ENCODE measurements at places on chromosomes 16 and 17.

- no peak for DNase-seq
These were observed 2.7 kb upstream of the SPG7 start for GRCh38 chr16:89505204-89506112.

GRCh38 chr17:13365331-13365730 lies 236.4 kb downstream of the HS3ST3A1 start:
- DNase-seq, result no peak

DNA sequence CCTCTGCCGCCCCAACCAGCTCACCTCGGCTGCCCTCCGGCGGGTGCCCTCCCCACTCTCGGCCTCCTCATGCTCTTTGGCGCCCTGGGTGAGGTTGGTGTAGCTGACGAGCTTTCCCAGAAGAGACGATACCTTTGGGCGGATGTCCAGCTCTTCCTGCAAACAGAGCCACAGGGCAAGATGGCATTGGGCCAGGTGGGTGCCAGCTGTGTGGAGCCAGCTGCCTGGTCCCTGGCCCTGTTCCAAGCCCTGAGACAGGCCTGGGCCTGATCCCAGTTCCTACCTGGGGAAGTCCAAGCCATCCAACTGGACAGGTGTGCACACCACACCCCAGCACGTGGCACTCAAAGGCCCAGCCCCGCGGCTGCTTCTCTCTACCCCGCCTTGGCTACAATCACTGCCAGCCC lies 6.9 kb downstream of the SLC12A4 start:
- DNase-seq, result no peak

DNA sequence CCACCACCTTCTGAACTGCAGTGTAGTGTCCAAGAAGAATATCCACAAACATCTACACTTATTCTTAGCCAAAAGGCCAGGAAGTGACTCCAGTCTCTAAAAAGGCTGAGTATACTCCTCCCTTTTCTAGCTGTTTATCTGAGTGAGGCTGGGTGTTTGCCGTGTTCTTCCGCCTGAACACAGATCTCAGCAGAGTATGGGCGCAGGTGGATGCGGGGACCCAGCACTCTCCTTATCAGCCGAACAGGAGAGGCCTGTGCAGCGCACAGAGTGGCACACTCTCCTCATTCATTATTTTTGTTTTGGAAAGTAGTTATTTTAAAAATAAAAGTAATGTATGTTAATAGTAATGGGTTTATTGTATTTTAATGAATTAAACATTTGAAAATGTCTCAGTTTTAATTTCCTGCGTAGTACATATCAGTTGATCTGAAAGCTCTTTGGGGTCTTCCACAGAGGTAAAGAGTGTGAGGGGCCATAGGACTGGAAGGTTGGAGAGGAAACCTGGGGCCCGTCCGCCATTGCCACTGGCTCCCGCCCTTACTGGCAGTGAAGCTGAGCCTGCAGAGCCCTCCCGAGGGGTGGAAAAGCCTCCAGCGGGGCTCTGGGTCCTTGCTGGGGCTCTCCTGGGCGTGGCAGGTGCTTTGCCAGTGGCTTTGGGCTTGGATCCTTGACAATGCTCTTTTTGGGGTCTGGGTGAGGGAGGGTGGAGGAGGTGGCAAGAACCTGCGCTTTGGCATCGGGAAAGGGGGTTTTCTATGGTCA lies 53.8 kb downstream of the PDPK1 start:
- no peak for DNase-seq

GRCh38 chr17:37824534-37825485 lies 80.0 kb upstream of the HNF1B start:
- no peak for DNase-seq

DNA sequence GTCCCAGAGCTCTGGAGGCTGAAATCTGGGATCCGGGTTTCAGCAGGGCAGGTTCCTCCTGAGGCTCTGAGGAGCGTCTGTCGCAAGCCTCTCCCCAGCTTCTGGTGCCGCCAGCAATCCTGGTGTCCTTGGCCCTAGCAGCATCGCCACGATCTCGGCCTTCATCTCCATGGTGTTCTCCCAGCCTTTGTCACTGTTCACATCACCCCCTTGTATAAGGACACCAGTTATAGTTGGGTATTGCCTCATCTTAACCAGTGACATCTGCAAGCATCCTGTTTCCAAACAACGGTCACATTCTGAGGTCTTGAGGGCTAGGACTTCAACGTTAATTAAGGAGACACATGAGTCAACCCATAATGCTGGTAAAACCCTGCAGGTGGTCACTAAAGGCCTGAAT lies 2.8 kb upstream of the PPP1R27 start:
- DNase-seq, result no peak

GRCh38 chr16:38941-39892 lies 14.2 kb downstream of the POLR3K start:
- DNase-seq, result no peak

DNA sequence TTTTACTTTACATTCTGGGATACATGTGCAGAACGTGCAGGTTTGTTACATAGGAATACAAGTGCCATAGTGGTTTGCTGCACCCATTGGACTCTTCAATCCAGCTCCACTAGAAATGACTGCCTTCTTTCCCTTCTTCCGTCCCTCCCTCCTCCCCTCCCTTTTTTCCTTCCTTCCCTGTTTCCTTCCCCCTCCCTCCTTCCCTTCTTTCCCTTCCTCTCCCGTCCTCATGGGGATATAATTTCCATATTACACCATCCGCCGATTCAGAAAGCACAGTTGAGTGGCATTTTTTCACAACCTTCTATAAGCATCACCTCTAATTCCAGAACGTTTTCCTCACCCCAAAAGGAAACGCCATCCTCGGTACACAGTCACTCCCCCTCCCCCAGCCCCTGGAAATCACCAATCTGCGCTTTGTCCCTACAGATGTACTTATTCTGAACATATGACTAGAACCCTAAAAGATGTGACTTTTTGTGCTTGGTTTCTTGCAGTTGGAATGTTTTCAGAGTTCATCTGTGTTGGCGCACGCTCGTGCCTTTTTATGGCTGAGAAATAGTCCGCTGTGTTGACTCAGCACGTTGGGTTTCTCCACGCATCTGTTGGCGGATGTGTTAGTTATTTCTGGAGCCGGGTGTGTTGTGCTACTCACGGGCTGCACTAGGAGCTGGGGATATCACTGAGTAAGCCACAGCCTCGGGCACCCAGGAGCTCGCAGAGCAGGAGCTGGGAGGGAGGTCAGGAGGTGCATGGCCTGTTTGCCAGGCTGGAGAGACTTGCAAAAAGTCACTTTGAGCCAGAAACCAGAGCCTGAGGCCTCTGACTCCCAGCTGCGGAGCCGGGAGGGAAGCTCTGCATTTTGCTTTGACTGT lies 336.4 kb downstream of the SEC14L1 start:
- DNase-seq, result no peak

DNA sequence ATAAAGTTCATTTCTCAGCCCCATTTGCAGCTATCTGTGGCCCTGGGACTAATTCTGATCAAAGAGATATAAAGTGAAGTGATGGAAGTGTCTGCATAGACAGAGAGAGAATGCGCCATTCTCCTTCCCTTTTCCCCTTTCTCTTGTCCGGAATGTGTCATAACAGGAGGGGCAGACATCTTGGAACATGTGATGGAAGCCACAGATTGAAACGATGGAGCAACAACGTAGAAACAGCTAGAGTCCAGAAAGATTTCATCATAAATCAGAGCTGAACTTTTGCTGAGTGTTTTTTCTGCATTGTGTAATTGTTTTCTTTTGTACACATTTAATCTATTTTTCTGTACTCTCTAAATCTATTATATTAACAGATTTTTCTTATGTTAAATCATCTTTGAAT lies 11.3 kb downstream of the ASGR1 start:
- DNase-seq, result no peak

DNA sequence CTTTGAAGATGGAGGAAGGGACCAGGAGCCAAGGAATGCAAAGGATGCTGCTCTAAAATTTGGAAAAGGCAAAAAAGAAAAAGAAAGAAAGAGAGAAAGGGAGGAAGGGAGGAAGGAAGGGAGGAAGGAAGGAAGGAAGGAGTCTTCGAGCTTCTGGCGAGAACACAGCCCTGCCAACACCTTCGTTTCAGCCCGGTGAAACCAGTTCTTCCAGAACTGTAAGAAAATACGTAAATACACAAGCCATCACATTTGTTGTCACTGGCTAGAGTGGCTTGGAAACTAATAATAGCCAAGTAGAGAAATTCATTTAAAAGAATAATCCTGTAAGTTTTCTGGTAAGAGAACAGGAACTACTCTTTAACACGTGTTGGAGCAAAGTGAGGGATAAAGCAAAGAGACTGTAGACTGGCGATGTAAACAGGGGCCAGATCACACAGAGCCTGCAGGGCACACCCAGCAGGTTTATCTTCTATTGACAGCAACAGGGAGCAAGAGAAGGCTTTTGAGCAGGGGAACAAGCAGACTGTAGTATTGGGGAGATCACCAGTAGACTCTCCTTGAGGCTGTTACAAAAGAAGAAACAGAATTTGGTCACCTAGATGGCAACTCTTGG lies 188.7 kb upstream of the MPHOSPH6 start:
- DNase-seq, result no peak

DNA sequence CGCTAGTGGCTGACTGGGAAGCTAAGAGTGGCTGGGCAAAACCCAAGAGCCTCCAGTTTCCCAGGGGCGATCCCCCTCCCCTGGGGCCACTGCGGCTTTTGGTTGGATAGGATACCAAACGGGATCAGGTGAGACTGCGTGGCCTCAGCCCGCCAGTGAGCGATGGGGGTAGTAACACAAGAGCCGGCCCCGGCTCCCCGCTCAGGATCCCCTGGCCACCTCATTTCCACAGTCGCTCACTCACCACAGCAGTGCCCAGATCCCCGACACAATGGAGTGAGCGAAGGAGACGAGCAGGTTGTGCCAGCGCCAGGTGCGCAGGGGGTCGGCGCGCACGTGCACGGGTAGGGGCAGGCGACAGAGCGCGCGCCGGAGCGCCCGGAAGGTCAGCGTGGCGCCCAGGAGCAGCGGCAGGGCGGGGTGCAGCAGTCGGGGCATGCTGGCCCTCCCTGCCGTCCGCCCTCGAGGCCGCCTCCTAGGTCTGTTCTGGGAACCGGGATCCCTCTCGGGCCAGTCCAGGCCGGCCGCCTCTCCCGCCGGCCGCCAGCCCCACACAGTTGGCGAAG lies 290 bp downstream of the TLCD1 start:
- peak; percentile 60 for DNase-seq

DNA sequence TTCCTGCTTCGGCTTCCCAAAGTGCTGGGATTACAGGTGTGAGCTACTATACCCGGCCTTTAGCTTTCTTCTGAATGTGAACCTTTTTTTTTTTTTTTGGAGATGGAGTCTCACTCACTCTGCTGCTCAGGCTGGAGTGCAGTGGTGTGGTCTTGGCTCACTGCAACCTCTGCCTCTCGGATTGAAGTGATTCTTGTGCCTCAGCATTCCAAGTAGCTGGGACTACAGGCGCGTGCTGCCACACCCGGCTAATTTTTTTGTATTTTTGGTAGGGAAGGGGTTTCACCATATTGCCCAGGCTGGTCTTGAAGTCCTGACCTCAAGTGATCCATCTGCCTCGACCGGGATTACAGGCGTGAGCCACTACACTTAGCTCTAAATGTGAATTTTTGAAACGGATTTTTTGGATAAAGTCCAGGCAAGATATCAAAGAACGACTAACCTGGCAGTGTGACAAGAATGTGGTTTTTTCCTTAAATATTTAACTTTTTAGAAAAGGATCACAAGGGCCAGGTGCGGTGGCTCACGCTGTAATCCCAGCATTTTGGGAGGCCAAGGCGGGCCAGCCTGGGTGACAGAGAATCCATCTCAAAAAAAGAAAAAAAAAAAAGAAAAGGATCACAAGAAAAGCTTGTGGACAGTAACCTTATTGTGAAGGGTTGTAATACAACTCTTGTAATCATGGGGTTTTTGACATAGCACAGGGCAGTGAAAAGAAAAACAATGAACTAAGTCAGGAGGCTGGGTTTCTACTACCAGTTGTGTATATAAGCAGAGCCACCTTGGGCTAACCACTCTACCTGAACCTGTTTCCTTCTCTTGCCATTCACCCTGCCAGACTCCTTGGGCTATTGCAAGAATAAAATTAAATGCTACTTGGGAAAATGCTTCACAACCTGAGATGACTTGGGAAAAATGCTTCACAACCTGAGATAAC lies 6.2 kb downstream of the BRCA1 start:
- DNase-seq, result no peak
